Esophagus muscularis mucosa (tissue), 4 donors: ENCODE measurements at places on chromosomes 1 and 21. TPM values are rescaled to one million over a fixed set of nuclear protein-coding genes. Genes with fewer than 3 reads are reported as not detected.

Gene CLIC6
- 0.66 TPM for total RNA-seq

DNA sequence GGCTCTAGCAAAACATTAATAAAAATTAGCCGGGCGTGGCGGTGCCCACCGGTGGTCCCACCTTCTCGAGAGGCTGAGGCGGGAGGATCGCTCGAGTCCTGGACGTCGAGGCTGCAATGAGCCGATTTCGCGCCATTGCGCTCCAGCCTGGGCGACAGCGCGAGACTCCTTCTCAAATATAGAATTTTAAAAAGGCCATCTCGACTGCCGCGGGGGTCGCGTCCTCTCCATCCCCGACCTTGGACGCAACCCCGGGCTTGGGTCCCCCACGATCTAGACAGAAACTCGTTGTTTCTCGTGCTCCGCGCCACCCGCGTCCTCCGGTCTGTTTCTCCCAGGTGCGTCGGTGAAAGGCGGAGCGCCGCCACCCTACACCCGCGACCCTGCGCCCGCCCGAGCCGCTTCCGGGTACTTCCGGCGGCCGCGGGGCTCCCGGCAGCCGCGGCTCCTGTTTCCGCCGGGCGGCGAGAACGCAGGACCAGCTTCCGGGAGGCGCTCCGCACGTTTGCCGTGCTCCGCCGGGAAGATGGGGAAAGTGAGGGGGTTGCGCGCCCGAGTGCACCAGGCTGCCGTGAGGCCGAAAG, at the start of gene SLX9:
Gene SLX9, plus strand, starts transcription at position 498 of the 584 bp plus-strand sequence. Its CDS starts 29 bp downstream, at position 527.
- H3K27ac ChIP-seq: peak within 1 kb of the TSS; percentile 71
- H3K4me3 ChIP-seq: peak within 1 kb of the TSS; percentile 98
- H3K27me3 ChIP-seq: peaks cover 3% of the 10 kb centered on the region
- peaks cover 26% of the 10 kb centered on the region for H3K4me1 ChIP-seq

GRCh38 chr1:242467556-242468145, 56.8 kb downstream of the PLD5 start:
- DNase-seq: no peak
- H3K36me3 ChIP-seq: no peaks in the 10 kb centered on the region
- peaks cover 13% of the 10 kb centered on the region for H3K27me3 ChIP-seq

GRCh38 chr1:55466373-55466772, 251.2 kb upstream of the USP24 start:
- H3K27me3 ChIP-seq: no peaks in the 10 kb centered on the region
- no peaks in the 10 kb centered on the region for H3K36me3 ChIP-seq
- peak; percentile 57 for DNase-seq
- H3K4me1 ChIP-seq: peaks cover 8% of the 10 kb centered on the region
- H3K4me3 ChIP-seq: no peak overlapping the region

DNA sequence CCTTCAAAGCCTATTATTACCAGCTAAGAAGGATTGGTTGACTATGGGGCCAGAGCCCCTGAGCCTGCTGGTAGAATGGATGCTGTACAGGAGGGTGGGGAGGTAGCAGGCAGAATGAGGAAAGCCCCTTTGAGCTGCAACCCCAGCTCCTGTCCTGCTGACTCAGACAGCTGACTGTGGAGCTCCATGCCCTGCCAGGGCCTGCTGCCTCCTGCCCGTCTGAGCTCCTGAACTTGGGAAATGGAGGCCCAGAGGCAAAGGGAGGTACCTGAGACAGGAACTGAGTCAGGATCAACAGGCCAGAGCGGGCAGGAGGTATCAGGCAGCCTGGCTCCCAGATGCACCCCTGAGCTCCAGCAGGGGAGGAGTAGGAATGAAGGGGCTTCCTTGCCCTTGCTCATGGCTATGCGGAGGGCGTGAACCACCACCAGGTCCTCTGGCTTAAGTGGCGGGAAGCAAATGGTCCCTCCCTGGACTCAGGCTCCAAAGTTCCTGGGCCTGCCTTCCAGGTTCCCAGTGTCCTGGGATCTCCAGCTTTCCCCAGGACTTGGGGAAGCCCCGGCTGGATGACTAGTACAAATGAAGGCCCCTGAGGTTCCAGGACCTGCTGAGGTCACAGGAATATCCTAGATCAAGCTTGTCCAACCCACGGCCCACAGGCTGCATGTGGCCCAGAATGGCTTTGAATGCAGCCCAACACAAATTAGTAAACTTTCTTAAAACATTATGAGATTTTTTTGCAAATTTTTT, 3.9 kb upstream of the SFN start:
- H3K27me3 ChIP-seq: no peaks in the 10 kb centered on the region
- peaks cover 9% of the 10 kb centered on the region for H3K4me1 ChIP-seq
- no peak overlapping the region for H3K27ac ChIP-seq

DNA sequence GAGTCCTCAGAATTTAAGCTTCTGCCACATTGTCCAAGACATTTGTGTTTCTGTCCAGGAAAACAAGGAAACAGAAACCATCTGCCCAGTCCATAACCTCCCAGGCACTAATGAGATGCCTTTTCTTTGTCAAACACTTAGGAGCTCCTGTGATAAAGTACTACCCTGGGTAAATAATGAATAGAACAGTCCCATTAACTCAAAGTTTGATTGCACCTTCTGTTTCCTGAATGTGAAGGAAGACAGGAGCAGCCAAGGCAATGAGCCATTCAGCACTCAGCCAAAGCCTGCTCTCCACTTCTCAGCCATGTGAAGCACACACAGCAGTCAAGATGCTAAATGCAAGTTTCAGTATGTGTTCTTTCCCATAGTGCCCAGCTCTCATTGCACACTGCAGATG, 199.8 kb downstream of the SEC16B start:
- no peaks in the 10 kb centered on the region for H3K4me1 ChIP-seq
- no peaks in the 10 kb centered on the region for H3K27me3 ChIP-seq
- H3K36me3 ChIP-seq: no peaks in the 10 kb centered on the region
- no peak for DNase-seq
- no peak overlapping the region for H3K27ac ChIP-seq

GRCh38 chr1:46643368-46643775, 24.8 kb downstream of the ATPAF1 start:
- no peaks in the 10 kb centered on the region for H3K27me3 ChIP-seq
- H3K36me3 ChIP-seq: peaks cover 22% of the 10 kb centered on the region
- H3K27ac ChIP-seq: peak overlapping the region; percentile 82
- peaks cover 49% of the 10 kb centered on the region for H3K4me1 ChIP-seq
- H3K4me3 ChIP-seq: no peak overlapping the region

Gene OR2M3
- total RNA-seq: not detected

GRCh38 chr1:51281807-51282206, 45.7 kb downstream of the RNF11 start:
- no peak overlapping the region for H3K4me3 ChIP-seq
- H3K27ac ChIP-seq: no peak overlapping the region
- H3K27me3 ChIP-seq: no peaks in the 10 kb centered on the region
- no peaks in the 10 kb centered on the region for H3K4me1 ChIP-seq

DNA sequence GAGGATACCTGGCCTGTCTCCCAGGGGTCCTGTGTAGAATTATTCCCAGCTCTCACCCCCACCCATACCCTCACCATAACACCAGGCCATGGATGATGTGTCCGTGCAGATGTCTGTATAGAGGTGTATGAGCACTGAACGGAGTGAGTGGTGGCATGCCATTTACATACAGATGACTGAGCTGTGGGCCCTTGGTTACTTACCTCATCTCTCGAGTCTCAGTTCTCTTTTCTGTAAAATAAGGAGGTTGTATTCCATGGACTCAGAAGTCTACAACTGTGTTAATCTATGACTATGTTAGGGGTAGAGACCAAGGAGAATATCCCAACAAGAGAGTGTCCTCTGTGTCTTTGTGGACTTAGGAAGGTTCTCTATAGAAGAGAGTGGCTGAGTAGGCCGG, 65.6 kb upstream of the CD1D start:
- no peak for DNase-seq
- no peak overlapping the region for H3K27ac ChIP-seq
- peaks cover 25% of the 10 kb centered on the region for H3K4me1 ChIP-seq
- no peaks in the 10 kb centered on the region for H3K36me3 ChIP-seq

GRCh38 chr1:232600424-232601258, 29.3 kb downstream of the SIPA1L2 start:
- H3K27ac ChIP-seq: no peak overlapping the region
- no peaks in the 10 kb centered on the region for H3K27me3 ChIP-seq

Gene NLRP3
- total RNA-seq: 1.7 TPM

- H3K4me1 ChIP-seq: no peaks in the 10 kb centered on the region
- H3K27ac ChIP-seq: no peak overlapping the region
- DNase-seq: no peak
- no peaks in the 10 kb centered on the region for H3K27me3 ChIP-seq
Observed at GRCh38 chr1:70528590-70529333, 117.7 kb downstream of the CTH start.

Gene RPTN
- not detected for total RNA-seq

DNA sequence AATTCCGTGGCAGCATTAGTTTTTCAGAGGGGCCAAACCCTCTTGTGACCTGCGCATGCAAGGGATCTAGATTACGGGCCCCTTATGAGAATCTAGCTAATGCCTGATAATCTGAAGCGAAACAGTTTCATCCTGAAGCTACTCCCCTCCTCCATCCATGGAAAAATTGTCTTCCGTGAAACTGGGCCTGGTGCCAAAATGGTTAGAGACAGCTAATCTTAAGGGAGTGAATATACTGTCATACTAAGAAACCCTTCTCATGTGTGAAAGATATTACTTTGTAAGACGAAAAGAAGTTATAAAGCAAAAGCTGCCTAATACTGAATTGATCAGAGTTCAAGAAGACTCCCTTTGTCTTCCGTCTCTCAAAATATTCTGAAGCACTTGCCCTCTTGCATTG, 166.3 kb downstream of the DUSP10 start:
- peak overlapping the region; percentile 65 for H3K27ac ChIP-seq
- no peaks in the 10 kb centered on the region for H3K4me1 ChIP-seq
- DNase-seq: no peak
- no peaks in the 10 kb centered on the region for H3K27me3 ChIP-seq
- H3K36me3 ChIP-seq: no peaks in the 10 kb centered on the region

DNA sequence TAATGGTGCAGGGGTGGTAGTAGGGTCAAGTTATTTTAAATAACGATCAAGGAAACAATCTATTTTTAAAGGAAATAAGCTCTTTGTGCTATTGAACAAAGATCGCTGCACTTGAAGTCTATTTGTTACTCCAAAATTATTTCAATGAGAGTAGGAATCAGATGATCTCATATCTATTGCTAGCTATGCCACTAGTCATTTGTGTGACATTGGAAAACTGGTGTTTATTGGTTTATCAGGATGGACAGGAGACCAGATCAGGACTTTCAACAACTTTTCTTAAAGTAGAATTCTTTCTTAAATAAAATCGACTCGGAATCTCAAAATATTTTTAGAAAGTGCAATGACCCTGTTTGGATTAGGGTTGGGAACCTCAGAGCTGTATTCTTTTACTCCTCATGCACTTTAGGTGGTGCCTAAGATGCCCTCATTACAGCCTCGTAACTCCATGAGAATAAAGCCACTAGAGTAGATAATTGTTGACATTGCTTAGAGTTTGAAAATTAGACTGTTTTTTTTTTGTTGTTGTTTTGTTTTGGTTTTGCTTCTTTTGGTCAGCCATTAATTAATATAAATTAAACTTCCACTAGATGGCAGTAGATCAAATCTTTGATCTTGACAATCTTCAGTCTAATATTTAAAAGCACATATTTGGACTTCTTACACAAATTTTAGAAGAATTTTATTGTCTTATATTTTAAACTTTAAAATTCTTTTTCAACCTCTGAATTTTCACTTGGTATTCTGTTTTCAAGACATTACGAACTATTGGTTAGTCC, 352.4 kb downstream of the USP25 start:
- peak overlapping the region; percentile 7 for H3K4me3 ChIP-seq
- H3K27ac ChIP-seq: no peak overlapping the region
- H3K27me3 ChIP-seq: no peaks in the 10 kb centered on the region
- no peaks in the 10 kb centered on the region for H3K36me3 ChIP-seq
- no peak for DNase-seq
- no peaks in the 10 kb centered on the region for H3K4me1 ChIP-seq

GRCh38 chr1:18989896-18990295, 33.4 kb upstream of the IFFO2 start:
- H3K27ac ChIP-seq: no peak overlapping the region
- DNase-seq: no peak
- no peaks in the 10 kb centered on the region for H3K27me3 ChIP-seq
- no peaks in the 10 kb centered on the region for H3K36me3 ChIP-seq

Gene ZNF678
- 9.1 TPM for total RNA-seq

- H3K27ac ChIP-seq: no peak overlapping the region
- no peaks in the 10 kb centered on the region for H3K4me1 ChIP-seq
- DNase-seq: no peak
- H3K4me3 ChIP-seq: no peak overlapping the region
- H3K27me3 ChIP-seq: no peaks in the 10 kb centered on the region
Observed at GRCh38 chr1:165815725-165816124, 11.7 kb upstream of the UCK2 start.

GRCh38 chr1:33231166-33231565, 25.1 kb upstream of the ZNF362 start:
- H3K36me3 ChIP-seq: no peaks in the 10 kb centered on the region
- H3K4me3 ChIP-seq: no peak overlapping the region
- peaks cover 8% of the 10 kb centered on the region for H3K4me1 ChIP-seq

- H3K4me1 ChIP-seq: peaks cover 31% of the 10 kb centered on the region
- no peak overlapping the region for H3K4me3 ChIP-seq
- no peak for DNase-seq
- H3K36me3 ChIP-seq: no peaks in the 10 kb centered on the region
- H3K27me3 ChIP-seq: no peaks in the 10 kb centered on the region
- H3K27ac ChIP-seq: no peak overlapping the region
Observed at GRCh38 chr1:158179301-158180041, 1.2 kb upstream of the CD1D start.

DNA sequence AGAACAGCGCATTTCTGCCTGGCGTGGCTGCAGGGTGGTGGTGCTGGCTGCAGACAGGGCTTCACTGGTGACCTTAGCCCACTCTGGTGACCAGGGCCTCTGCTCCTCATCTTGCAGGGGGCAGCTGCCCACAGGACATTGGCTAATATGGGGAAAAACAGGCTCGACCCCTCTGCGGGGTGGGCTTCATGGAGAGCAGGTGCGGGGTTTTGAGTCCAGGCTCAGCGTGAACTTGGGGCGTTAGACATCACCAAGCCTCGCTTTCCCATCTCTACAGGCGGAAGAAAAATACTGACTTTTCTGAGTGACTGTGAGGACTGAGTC, 24.4 kb downstream of the LHX4 start:
- DNase-seq: no peak
- no peaks in the 10 kb centered on the region for H3K36me3 ChIP-seq
- no peak overlapping the region for H3K27ac ChIP-seq
- no peaks in the 10 kb centered on the region for H3K4me1 ChIP-seq
- no peaks in the 10 kb centered on the region for H3K27me3 ChIP-seq

- no peaks in the 10 kb centered on the region for H3K36me3 ChIP-seq
- no peaks in the 10 kb centered on the region for H3K4me1 ChIP-seq
- no peak overlapping the region for H3K27ac ChIP-seq
- no peak for DNase-seq
- H3K4me3 ChIP-seq: no peak overlapping the region
Observed at GRCh38 chr1:5646486-5647149, 345.6 kb downstream of the NPHP4 start.

Gene LRRC8D
- 6.5 TPM for total RNA-seq

Gene COL6A1
- total RNA-seq: 646 TPM

- peaks cover 12% of the 10 kb centered on the region for H3K4me1 ChIP-seq
- no peaks in the 10 kb centered on the region for H3K27me3 ChIP-seq
- no peak overlapping the region for H3K4me3 ChIP-seq
- H3K36me3 ChIP-seq: no peaks in the 10 kb centered on the region
Observed at GRCh38 chr1:168437821-168438220, 106.0 kb downstream of the XCL2 start.
